ENCODE measurements at places on chromosomes 12 and 14.

DNA sequence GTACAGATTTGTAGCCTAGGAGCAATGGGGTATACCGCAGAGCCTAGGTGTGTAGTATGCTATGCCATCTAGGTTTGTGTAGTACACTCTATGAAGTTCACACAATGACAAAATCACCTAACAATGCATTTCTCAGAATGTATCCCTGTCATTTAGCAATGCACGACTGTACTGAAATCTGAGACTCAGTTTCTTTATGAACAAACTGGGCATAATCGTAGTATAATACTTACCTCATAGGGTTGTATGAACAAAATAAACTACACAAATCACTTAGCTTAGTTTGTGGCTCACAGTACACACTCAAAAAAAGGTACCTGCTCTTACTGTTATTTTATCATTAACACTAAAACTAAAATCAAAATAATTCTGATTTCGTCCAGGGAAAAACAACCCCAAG lies 6.9 kb upstream of the PRKAG1 start:
- DNase-seq = no peak

DNA sequence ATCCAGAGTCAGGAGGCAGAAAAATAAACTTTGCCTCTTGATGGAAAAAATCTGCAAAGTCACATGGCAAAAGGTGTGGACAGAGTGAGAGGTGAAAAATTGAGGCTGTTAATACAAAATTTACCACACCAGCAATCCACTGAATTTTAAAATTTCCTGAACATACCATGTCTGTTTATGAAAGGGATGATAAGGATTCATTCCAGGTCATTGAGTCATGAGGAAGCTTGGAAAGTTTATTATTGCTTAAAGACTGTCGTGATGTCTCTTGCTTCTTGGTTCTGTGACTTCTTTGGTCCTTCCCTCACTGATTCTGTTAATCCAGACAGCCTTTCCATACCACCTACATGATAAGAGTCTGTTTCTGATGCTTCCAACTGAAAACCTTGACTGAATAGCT lies 73.2 kb downstream of the TTC6 start:
- DNase-seq = no peak

- no peak for DNase-seq
These were observed 57.6 kb downstream of the LMNTD1 start for GRCh38 chr12:25495331-25496097.

DNA sequence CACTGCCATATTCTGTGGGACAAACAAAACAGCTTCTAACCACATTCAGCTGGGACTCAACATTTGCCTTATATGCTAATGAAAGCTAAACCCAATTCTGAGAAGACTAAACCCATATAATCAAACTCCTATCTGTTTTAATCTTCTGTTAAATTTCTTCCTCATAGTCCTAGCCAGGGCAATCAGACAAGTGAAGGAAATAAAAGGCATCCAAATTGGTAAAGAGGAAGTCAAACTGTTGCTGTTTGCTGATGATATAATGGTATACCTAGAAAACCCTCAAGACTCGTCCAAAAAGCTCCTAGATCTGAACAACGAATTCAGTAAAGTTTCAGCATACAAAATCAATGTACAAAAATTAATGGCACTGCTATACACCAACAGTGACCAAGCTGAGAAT lies 157.1 kb downstream of the PHLDA1 start:
- no peak for DNase-seq

DNA sequence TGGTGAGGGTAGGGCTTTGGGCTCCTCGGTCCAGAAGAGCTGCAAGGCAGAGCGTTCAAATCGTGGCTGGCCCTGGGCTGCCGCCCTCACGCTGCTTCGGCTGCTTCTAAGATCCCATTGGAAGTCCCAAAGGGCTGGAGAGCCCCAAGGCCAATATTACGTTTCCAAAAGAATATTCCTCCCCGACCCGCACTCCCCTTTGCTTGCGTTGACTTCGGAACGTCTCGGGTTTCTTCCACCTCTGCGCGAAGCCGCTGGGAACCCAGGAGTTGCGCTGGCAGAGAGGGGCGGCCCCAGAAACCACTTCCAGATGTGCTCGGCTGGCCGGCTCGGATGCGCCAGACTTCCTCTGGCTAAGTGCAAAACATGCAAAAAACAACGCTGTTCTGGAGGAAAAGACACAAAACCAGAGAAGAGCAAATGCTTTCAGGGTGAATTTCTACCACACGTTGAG lies at the start of gene GLT8D2:
TSS of gene GLT8D2 (minus strand) at position 285 of the 454 bp plus-strand sequence. CDS start 30,539 bp downstream, outside the sequence.
- peak; percentile 28 for DNase-seq

DNA sequence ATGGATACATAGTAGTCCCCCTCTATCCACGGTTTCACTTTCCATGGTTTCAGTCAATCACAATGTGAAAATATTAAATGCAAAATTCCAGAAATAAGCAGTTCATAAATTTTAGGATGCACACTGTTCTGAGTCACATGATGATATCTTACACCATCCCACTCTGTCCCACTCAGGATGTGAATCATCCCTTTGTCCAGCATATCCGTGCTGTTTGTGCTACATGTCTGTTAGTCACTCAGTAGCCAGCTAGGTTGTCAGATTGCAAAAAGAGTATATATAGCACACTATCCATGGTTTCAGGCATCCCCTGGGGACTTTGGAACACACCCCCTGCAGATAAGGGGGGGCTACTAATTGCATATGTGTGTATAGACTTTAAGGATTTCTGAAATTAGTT lies 8.1 kb upstream of the NAA30 start:
- no peak for DNase-seq

- DNase-seq = no peak
These were observed 152.9 kb downstream of the EPS8 start for GRCh38 chr12:15636060-15636890.

GRCh38 chr12:53053218-53054111 lies 3.6 kb downstream of the TNS2 start:
- DNase-seq = peak; percentile 64

GRCh38 chr12:11765421-11765816 lies 115.9 kb downstream of the ETV6 start:
- DNase-seq = no peak

DNA sequence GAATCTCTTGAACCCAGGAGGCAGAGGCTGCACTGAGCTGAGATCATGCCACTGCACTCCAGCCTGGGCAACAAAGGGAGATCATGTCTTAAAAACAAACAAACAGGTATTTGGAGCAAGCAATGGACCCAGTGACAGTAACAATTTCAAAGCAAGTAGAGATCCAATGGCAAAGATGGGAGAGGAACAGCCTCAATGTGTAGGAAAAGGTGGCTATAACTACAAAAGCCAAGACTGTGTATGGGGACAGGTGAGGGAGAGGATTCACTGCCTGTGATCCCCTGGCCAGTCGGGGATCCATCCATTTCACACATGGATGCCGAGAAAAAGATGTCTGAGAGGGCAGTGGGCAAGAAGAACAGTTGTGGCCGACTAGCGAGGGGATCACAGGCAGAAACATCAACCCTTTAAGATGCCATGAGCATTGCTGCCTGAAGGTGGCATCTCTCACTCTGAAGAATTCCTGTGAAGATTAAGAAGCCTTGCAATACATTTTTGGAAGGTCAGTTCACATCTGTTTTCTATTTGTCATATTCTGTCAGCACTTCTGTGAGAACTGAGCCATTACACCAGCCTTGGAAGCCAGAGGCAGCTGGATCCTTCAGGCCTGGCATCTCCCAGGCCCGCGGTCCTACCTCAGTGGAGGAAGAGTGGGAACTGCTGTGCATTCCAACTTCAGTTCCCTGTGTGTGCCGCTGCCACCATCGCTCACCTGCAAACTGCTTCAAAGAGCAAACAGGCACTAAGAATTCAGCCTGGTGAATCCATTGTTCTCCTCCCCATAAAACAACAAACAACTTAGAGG lies 54.5 kb upstream of the FRS2 start:
- no peak for DNase-seq

DNA sequence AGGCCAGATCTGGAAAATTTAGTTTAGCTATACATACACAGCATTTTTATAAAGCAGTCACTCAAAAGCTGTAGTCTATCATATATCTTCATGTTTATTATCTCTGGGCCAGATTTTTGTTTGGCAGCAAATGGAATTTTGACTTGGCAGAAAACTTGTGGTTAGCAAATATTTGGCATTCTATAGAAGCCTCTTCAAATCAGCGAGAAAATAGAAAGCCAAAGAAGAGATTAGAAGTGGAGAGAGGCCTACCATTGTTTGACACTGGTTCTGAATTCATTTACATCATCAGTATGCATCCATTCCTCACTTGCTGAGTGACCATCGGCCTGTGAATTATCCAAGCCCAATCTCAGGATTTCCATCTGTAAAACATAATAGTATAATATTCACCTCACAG lies 1077.6 kb downstream of the GALC start:
- no peak for DNase-seq

- no peak for DNase-seq
These were observed 789.2 kb upstream of the FBXO33 start for GRCh38 chr14:40221428-40221827.

- no peak for DNase-seq
These were observed 224.8 kb downstream of the DACT1 start for GRCh38 chr14:58862416-58863160.

GRCh38 chr12:33290703-33291102 lies 148.9 kb downstream of the SYT10 start:
- no peak for DNase-seq

DNA sequence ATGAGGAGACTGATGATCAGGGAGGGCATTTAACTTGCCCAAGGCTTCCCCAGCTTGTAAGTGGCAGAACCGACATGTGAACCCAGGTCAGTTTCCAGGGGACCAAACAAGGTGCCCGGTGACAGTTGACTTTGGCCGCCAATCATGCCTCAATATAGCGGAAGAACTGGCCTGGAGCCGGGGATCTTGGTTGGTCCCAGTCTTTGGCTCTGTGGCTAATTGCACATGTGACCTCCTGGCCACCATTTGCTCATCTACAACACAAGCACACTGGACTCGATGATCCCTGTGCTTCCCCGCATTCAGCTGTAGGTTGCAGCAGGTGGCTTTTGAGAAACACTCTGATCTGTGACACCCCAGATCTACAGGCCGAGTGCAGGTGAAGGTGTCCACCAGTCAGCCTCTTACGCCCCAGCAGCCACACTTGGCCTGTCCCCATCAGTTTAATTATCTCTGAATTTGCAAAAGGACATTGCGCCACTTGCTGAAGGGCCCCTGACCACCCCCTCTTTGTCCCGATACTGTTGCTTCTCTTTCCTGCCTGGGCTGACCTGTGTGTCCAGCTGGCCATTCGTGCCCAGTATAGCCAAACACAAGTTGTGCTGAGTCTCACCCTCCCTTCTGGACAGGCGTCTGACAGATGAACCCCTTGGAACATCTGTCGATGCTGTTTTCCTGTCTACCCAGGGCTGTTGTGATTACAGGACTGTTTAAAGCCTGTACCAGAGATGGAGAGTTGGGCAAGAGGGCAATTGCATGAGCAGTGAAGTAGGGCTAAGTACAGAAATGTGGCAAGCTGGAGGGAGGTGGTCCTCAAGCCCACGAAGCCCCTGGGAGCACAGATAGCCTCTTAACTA lies 14.1 kb downstream of the ACACB start:
- DNase-seq = no peak

GRCh38 chr12:109125791-109126190 lies 9.4 kb downstream of the ACACB start:
- no peak for DNase-seq

GRCh38 chr12:118760623-118761022 lies 220.7 kb upstream of the SRRM4 start:
- DNase-seq = no peak

- DNase-seq = no peak
These were observed 872 bp downstream of the FAM177A1 start for GRCh38 chr14:35046751-35047536.

DNA sequence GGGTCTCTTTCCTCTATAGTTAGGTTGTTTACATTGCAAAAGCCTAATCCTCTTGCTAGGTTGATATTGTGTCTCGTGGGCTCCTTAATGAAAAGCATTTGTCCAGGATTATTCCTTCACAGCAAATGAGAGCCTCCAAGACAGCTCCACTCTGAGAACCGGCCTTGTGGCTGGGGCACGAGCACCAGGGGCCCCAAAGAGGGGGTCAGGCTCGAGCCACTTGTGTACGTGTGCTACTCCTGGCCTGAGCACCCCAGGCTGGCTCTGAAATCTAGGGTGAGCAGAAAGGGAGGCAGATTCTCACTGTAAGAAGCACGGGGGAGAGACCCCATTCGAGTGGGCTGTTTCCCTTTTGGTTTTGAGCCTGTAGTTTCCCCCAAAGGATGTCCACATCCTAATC lies 45.0 kb upstream of the FZD10 start:
- no peak for DNase-seq

- no peak for DNase-seq
These were observed 1.4 kb downstream of the LRTM2 start for GRCh38 chr12:1821805-1822204.

- DNase-seq = no peak
These were observed 38.8 kb downstream of the FAM222A start for GRCh38 chr12:109752117-109753053.

DNA sequence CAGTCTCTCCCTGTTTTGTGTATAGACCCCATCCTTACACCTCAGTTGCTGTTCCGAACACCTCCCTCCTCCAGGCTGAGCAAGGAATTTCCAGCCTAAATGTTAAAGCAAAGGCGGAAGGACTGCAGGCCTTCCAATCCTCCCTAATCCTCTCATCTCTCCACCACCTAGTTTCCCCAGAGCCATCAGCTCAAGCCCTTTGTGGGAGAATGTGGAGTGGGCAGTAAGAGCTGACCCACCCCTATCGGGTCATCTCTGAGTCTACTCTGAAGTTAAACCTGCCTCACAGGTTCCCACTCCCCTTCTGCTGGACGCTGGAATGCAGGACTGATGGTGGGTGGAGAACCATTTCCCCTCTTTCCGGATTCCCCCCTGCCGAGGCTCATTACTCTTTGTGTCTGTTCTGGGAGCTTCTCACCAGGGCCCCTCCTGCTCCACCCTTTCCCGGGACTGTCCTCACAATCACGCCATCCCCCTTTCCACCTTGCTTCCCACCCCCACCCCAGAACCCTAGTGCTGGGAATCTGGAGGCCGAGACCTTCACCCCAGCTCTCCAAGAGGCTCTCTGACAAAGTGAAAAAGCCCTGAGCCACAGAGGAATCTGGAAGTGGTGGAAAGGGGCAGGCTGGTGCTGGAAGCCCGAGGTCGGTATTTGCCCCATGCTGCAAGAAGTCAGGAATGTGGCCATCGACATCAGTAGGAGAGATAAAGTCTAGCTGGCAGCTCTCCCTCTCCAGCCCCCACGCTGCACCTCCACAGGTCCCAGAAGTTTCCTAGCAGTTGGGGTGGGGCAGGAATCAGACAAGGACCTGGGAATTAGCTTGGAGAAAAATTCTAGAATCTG lies 3.3 kb upstream of the KRT18 start:
- DNase-seq = no peak

- no peak for DNase-seq
These were observed 51.3 kb upstream of the RERGL start for GRCh38 chr12:18141048-18141982.
